ENCODE measurements at places on chromosomes 13 and 19. TPM values are rescaled to one million over a fixed set of nuclear protein-coding genes. Genes with fewer than 3 reads are reported as not detected.

DNA sequence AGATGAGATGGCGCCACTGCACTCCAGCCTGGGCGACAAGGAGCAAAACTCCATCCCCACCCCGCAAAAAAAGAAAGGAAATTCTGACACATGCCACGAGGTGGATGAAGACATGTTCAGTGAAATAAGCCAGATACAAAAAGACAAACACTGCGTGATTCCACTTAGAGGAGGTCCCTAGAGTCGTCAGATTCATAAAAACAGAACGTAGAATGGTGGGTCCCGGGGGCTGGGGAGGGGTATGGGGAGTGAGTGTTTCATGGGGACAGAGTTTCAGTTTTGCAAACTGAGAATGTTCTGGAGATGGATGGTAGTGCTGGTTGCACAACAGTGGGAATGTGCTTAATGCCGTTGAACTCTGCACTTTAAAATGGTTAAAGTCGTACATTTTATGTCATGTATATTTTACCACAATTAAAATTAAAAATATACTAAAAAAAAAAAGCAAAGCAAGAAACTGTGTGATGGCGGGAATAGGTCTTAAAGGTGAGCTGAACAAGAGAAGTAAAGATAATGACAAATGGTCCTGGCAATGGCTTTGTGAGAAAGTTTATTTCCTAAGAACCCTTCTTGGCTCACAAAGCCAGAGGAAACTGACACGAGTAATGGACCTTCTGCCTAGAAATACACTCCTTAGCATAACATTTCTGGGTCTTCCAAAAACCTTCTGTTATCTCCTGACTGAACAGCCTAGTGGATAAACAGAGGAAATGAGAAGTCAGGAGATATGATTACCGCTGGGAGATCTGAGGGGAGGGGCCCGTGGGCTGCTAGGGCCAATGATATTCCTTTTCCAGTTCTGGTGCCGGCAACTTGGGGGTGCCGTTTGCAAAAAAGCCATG, 4.2 kb upstream of the SPC24 start:
- no peak for DNase-seq

DNA sequence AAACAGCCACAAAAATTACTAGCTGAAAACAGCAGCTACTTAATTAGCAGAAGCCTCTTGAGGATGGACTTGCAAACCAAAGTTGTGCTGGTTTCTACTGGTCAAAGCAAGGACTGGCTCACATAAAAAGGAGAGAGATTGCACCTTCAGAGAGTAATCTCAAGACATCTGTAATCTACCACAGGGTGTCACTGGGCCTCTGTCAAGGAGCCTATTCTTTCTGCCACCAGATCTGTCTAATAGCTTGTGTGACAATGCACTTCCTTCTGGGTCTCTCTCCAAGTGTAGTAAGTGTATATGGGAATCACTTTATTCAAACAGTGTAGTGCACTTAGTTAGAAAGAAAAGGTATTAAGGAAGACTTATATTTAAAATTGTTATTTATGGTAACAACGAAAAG, 24.4 kb upstream of the ZNF561 start:
- DNase-seq, result no peak

GRCh38 chr19:13070425-13071140, 32.1 kb downstream of the LYL1 start:
- DNase-seq, result no peak

- no peak for DNase-seq
Observed at GRCh38 chr13:73901324-73902068, 232.7 kb downstream of the KLF12 start.

GRCh38 chr19:51627491-51628138, 2.6 kb downstream of the SIGLEC5 start:
- DNase-seq, result no peak

DNA sequence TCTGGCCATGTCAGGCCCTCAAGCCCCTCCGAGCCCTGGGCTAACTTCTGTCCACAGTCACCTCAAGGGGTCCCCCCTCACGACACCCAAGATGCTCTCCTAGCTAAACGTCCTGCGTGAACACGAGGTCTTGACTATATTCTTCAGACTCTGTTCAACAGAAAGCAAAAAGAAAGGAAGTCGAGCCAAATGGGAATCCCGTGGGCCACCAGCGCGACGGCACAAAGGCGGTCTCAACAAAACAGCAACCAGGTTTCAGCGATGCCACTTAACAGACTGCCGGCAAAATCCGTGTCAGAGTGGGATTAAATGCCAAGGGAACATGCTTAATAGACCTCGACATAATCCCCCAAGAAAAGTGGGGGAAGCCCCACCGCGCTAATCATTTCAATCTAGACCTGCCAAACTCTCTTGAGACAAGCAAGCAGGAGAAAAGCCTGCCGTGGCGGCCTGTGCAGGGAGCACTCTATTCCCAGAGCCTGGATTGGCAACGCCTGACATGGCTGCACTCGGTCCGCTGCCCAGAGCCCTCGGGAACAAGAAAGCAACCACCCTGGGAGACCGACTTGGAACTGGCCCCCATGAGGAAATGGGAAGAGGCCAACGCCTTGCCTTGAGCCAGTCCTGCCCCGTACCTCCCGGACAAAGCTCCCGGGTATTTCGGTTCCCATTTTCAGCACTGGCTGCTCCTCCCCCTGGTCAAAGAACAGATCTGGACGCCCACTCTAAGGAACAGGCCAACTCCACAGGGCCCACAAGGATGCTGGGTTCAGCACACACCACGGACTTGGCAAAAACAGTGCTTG, 16.0 kb downstream of the ZC3H4 start:
- DNase-seq, result no peak

- no peak for DNase-seq
Observed at GRCh38 chr19:16234552-16235445, 37.1 kb downstream of the AP1M1 start.

TTC9B gene
- not detected for total RNA-seq

DACT3 gene
- 2.4 TPM for total RNA-seq
